H54 (cell line): ENCODE measurements at places on chromosomes 4 and X.

DNA sequence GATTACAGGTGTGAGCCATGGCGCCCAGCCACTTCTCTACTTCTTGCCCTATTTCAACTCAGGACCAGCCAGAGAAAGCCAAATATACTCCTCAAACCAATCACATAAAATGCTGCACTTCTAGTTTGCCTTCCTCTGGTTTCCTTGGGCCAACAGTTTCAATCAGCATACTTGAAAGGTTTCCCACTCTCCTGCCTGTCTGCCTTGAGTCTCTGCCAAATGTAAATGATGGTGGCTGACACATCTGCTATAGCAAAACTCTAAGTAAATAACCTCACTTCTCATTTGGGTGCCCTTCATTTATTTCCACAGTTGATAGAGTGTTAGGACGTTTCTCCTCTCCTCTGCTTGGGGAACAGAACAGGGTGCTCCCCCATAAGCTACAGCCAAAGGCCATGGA is 36.4 kb upstream of the PPA2 start:
- DNase-seq = no peak

- DNase-seq = no peak
These were observed 84.9 kb downstream of the BCOR start for GRCh38 chrX:40012868-40013265.

DNA sequence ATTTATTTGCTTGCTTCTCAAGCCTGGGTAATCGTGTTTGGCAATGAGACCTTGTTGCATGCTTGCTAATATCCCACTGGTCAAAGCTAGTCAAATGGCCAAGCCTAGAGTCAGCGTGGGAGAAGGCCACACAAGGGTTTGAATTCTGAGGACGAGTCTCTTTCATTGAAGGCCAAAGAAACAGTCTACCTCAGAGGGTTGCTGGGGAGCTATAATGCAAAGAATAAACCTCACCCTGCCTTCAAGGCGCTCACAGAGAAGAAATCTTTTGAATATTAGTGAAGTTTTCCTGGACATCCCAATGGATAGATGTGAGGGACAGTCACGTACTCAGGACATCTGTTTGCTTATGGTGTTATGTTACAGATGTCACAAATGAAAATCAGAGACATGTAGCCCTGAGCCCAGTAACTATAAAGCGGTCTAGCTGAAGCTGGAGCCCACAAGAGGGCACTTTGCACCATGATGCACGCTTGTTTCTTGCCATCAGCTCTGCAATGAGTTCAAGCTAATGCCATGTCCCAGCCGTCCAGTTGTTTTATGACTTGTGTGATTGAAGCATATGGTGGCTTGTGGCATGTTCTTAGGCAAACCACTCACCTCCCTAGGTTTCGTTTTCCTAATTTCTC is 1.1 kb upstream of the TLR3 start:
- peak; percentile 27 for DNase-seq

- no peak for DNase-seq
These were observed 512.3 kb downstream of the CFAP47 start for GRCh38 chrX:36431819-36432218.

GRCh38 chr4:88846206-88846790 is 148.7 kb upstream of the NAP1L5 start:
- DNase-seq = no peak

DNA sequence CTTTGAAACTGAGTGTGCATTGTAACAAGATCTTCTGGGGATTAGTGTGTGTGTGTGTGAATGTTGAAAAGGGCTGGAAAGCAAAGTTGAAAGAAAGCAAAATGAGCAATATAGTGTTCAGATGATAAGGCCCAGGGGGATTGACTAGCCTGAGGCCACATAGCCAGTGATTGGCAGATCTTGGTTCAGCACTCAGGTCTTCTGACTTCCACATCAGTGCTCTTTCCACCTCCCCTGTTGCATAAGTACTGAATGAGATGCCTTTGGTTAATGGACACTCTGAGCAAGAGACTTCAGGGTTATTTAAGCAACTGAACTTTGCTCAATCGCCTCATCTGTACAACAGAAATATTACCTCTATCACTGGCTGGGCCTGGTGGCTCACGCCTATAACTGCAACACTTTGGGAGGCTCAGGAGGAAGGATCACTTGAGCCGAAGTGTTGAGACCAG is 120.4 kb downstream of the TMEM164 start:
- no peak for DNase-seq

- DNase-seq = no peak
These were observed 62.1 kb upstream of the XIAP start for GRCh38 chrX:123797543-123798447.

DNA sequence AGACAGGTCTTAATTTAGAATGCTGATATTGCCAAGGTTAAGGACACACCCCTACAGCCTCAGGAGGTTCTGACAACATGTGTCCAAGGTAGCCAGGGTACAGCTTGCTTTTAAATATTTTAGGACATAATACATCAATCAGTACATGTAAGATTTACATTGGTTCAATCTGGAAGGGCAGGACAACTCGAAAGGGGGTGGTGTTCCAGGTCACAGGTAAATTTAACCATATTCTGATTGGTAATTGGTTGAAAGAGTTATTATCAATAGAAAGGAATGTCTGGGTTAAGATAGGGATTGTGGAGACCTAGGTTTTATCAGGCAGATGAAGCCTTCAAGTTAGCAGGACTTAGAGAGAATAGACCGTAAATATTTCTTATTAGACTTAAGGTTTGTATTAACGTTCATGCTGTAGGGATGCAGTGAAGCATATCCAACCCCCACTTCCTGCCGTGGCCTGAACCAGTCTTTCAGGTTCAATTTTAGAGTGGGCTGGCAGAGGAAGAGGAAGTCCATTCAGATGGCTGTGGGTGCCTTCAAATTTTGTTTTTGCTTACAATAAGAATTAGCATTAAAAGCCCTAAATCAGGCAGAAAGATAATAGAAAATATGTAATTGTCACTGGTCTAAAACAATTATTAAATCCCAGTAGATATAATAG is 136.5 kb upstream of the GALNTL6 start:
- DNase-seq = no peak

- DNase-seq = no peak
These were observed 17.4 kb downstream of the ADGRG4 start for GRCh38 chrX:136318156-136318555.

GRCh38 chr4:153227469-153228075 is 23.3 kb downstream of the TRIM2 start:
- DNase-seq = no peak

- no peak for DNase-seq
These were observed 118.8 kb downstream of the CHM start for GRCh38 chrX:85928606-85929005.

- no peak for DNase-seq
These were observed 15.5 kb upstream of the GPR82 start for GRCh38 chrX:41708486-41708885.

DNA sequence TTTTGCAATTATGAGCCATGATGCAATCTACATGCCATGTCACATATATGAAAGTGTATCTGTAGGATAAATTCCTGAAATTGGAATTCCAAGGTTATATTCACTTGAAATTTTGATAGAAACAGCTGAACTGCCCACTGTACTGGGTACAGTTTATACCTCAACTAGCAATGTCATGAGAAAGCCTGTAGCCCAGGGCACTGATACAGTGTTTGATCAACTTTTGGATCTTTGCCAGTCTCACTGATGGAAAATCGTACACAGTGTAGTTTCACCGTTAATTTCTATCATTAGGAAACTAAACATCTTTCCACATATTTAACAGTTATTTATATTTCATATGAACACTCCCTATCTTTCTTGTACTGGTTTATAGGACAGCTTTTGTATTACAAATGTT is 34.2 kb downstream of the TAPT1 start:
- no peak for DNase-seq

DNA sequence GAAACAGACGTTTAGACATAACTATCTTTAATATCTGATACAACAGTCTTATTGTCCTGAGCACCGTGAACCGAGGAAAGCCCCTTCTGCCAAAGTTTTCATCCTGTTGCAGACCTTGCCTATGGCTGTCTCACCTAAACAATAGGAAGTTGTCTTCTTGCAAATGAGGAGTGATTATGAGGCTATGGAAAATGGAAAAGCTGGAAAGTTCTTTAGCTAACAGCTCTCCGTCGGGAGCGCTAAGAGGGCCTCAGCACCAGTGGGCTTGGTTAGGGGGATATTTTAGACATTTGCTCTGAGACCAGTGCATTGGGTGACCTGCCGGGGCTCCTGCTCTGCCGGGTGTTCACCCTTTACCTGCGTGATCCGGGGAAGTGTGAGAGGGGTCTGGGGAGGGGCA is 28.4 kb downstream of the TMEM131L start:
- DNase-seq = no peak

- DNase-seq = no peak
These were observed 344.9 kb downstream of the BCOR start for GRCh38 chrX:39752815-39753214.

- DNase-seq = no peak
These were observed 26.3 kb downstream of the FGFBP1 start for GRCh38 chr4:15912236-15912635.

- DNase-seq = no peak
These were observed 16.5 kb downstream of the ENPP6 start for GRCh38 chr4:184201179-184201578.
